ENCODE measurements at places on chromosomes 2 and 18. TPM values are rescaled to one million over a fixed set of nuclear protein-coding genes. Genes with fewer than 3 reads are reported as not detected.

The PPP1R1C gene
- 3.7 TPM for total RNA-seq

The CROCC2 gene
- not detected for total RNA-seq

The REEP1 gene
- 0.53 TPM for total RNA-seq

The ABCB11 gene
- 0.02 TPM for total RNA-seq

The ABCG5 gene
- total RNA-seq, result not detected

DNA sequence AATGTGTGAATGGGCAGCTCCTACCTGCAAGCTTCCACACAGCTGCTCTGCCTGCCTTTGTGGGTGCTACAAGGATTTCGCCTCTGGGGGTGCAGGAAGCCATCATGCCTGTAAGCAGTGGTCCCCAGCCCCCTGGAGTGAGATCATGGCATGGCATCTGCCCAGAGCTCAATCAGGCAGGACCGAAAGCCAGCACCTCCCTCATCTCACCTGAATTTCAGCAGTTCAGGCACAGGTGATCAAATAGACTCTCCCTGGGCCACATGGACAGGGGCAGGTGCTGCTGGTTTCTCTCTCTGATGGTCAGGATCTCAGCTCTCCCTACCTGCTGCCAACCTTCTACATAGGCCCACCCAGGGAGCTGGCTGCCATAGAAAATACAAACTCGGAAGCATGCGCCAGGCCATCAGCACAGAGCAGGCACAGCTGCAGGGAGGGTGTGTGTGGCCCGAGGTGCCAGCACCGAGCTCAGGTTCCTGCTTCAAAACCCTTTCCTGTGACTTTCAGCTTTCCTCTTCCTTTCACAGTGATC lies 133.2 kb upstream of the ID2 start:
- no peak overlapping the region for H3K27ac ChIP-seq
- H3K4me1 ChIP-seq, result peaks cover 9% of the 10 kb centered on the region

DNA sequence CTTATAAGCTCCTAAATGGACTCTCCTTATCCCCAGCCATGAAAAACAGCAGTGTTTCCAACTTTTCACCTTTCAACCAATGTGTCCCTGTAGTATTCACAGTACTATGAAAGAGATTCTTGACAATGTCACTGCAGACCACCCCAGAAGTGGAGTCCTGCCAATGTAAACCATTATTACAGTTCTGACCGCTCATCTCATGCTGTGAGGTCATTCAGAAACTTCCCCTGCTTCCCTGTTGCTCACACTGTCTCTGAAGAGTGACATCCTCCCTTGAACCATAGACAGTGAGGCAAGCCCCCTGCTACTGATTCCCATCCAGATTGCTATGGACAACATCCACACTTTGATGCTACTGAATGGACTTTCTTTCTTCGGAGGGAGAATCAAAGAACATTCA lies 1523.7 kb upstream of the ACVR2A start:
- no peaks in the 10 kb centered on the region for H3K36me3 ChIP-seq
- H3K27ac ChIP-seq, result no peak overlapping the region
- H3K4me3 ChIP-seq, result no peak overlapping the region
- H3K27me3 ChIP-seq, result no peaks in the 10 kb centered on the region
- DNase-seq, result no peak

DNA sequence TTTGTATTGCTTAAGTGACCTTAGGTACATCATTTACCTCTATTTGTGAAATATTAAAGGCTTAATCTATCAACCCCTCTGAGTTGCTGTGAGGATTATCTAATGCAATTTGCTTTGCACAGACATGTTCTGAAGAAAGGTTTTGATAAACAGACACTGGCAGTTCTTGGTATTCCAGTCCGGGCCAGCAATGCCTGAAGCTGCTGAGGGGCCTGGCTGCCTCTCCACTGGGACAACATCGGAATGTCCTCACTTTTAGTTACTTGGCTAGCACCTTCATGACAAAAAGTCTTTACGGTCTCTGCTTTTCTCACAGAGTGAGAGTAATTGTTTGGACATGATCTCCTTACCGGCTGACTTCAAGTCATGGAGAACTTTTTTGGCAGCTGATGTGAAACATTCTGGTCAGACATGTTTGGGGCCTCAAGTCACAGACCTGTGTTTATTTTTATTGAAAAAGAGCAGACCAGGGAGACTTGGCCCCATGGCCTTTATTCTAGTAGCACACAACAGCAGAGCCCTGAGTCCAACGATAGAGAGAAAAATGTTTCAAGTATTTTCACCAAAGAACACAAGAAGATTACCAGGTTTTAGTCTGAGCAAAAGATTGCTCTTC lies 1112.3 kb upstream of the FANCL start:
- no peak overlapping the region for H3K4me3 ChIP-seq
- no peak for DNase-seq
- no peaks in the 10 kb centered on the region for H3K27me3 ChIP-seq
- peaks cover under 1% of the 10 kb centered on the region for H3K4me1 ChIP-seq

GRCh38 chr18:50306944-50307343 lies 19.5 kb upstream of the CXXC1 start:
- no peaks in the 10 kb centered on the region for H3K36me3 ChIP-seq
- peaks cover 3% of the 10 kb centered on the region for H3K4me1 ChIP-seq
- H3K27ac ChIP-seq, result no peak overlapping the region

Data from WTC11 (cell line).